ENCODE measurements at places on chromosomes 6 and 20.

DNA sequence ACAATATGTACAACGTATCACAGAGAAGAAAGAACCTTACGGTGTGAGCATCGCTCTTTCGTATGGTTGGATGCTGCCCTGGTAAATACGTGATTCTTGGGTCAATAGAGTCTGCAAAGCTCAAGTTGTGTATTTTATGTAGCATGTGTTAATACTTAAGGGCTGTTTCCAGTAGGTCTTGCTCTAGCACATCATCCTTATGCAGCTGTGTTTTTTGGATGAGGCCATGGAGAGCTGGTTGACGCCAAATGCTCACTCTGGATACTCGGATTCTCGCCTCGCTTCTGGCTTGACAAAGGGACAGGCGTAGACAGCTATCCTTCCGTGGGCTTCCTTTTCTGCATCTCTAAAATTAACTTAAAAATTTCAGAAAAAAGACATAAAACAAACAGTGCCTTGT, 38.9 kb downstream of the SNRNP48 start:
- DNase-seq, result no peak

- DNase-seq, result no peak
Measured at GRCh38 chr6:137652961-137653705, 158.9 kb upstream of the OLIG3 start.

DNA sequence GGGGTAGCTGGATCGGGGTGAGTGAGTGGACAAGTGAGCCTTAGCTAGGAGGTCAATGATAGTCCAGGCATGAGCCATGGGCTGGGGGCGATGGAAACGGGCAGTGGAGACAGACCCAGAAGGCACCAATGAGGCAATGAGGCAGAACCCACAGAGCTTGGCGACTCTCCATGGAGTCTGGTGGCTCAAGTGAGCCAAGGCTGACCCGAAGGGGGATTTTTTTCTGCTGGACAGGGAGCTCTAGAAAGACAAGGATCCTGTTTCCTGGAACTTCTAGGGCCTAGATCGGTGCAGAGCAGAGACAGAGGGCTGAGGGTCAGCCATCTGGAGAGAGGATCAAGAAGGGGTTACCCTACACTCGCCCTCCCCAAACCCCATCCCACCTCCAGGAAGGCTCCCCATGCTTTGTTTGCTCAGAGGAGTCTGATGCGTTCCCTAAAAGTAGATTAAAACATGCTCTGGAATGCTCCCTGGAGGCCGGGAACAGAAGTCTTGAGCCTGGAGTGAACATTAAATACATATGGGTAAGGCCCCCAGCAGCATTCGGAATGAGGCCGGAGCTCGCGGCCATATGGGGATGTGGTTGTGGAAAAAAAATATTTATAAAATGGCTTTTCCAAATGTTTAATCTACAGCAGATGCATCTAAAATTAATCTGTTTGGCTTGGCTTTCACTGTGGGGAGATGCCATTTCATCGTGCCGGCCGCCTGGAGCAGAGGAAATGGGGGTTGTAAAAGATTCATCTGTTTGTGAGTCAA, 237.8 kb upstream of the PMEPA1 start:
- peak; percentile 90 for DNase-seq

- no peak for DNase-seq
Measured at GRCh38 chr6:3194535-3195419, 32.7 kb downstream of the TUBB2B start.

- DNase-seq, result no peak
Measured at GRCh38 chr6:32668226-32668747, 1.8 kb upstream of the HLA-DQB1 start.

GRCh38 chr20:14375416-14375985, 38.1 kb upstream of the FLRT3 start:
- no peak for DNase-seq

- DNase-seq, result no peak
Measured at GRCh38 chr6:21612067-21612745, 18.7 kb downstream of the SOX4 start.

GRCh38 chr6:165664559-165665383, 1.7 kb upstream of the PDE10A start:
- no peak for DNase-seq

DNA sequence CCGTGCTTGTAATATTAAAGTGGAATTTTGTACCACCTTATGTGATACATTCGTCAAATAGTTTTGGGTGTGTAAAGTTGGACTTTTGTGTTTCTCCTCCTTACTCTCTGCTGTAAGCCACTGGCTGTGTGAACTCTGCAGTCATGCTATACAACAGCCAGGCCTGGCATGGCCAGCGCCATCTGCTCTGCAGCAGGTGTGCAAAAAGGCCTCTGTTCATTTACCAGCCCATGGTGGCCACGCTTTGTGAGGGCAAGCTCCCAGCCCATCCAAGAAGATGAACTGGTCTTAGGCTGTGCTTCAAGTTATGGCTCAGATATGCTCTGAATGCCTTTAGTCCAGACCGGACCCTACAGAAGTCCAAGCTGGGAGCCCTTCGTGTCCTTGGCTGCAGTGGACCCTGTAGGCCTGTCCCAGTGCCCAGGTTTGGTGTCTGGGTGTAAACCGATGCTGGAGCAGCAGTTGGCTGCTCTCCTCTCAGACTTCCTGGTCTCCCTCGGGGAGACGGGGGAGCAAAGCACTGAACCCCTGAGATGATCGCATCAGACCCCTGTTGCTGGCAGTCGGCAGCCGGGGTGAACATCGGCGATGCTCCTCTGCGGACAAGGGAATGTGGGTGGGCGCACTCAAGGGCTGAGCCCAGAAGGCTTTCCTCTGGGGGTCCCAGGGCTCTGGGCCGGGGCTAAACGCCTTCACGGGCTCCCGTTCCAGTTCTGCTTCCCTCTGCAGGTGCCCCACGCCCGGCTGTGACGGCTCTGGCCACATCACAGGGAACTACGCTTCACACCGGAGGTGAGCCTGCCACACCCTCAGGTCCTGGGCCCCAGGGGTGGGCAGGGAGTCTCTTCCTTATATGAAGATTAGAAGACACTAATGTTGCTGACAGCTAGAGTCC, 28.6 kb upstream of the PCMTD2 start:
- no peak for DNase-seq

DNA sequence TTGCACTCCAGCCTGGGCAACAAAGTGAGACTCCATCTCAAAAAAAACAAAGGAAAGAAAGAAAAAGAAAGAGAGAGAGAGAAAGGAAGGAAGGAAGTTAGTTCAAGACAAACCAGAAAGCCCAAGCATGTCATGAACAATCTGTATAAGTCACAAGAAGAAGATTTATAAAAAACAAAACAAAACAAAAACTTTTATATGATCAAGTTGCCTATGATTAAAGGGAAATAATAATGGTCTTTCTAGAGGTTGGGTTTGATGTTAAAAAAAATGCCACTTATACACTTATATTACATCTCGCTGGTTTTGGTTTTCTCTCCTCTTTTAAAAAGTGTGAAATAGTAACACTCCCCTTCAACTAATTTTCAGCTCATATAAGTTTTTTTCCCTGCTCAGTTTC, 146.2 kb upstream of the CARMIL1 start:
- no peak for DNase-seq

DNA sequence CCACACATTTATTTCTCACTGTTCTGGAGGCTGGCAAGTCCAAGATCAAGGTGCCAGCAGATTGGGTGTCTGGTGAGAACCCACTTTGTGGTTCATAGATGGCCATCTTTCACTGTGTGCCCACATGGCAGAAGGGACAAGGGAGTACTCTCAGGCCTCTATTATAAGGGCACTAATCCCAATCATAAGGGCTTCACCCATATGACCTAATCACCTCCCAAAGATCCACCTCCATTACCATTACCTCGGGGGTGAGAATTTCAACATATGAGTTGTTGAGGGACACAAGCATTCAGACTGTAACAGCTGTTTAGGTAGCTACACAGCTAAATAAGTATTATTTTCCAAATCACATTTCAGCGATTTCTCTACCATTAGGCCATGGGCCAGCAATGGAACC, 2.5 kb upstream of the PRND start:
- DNase-seq, result no peak

- DNase-seq, result no peak
Measured at GRCh38 chr20:35091816-35092523, 637 bp downstream of the TRPC4AP start.

GRCh38 chr6:45655745-45656476, 278.2 kb upstream of the SUPT3H start:
- peak; percentile 97 for DNase-seq

- no peak for DNase-seq
Measured at GRCh38 chr20:2750491-2751251, 49.8 kb downstream of the CPXM1 start.

DNA sequence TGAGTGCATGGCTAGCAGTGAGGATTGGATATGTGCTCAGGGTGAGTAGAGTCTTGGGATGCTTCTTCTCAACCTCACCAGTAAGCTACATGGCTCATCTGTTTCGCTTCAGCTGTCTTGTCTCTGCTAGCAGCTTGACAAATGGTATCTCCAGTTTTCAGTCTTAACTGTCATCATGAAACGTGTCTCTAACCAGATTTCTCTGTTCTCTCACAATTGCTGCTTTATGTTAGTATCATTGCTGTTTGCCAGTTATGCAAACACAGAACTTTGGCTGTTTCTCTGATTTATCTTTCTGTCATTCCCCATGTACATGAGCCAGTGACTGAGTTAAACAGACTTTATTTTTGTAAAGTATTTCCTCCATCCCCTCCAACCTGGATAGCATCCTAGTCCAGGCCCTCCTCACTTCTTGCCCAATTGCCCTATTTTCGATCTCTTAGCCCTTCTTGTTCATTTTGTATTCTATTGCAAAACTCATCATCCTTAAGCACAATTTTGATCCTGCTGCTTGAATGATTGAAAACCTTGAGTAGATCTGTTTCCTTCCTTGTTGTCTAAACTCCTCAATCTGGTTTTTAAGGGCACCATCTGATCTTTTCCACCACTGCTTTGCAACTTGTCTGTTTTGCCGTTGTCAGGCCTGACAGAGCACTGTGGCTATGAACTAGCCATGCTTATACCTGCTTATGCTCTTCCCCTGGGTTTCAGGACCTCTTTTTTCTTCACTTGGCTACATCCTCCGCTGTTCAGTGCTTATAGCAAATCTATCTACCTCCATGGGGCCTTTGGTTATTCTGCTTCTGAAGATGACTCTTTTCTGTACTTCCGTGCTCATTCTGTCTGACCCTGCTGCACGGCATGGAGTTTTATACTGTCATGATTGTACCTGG, 37.7 kb upstream of the ADIG start:
- no peak for DNase-seq

- no peak for DNase-seq
Measured at GRCh38 chr6:50698546-50698945, 14.8 kb upstream of the TFAP2D start.

DNA sequence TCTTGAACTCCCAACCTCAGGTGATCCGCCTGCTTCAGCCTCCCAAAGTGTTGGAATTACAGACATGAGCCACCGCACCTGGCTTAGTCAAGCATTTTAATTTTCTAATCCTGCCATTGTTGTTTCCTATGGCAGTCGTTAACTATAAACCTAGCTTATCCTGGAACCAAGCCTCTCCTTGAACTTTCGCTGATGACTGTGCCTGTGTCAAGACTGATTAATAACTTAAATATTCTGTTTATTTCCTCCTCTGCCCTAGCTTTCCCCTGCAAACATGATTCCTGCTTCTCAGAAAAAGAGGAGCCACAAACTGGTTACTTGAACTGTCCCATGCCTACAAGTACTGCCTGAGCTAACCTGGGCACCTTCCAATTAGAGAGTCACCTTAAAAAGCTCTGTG, 1.5 kb downstream of the VNN1 start:
- no peak for DNase-seq

DNA sequence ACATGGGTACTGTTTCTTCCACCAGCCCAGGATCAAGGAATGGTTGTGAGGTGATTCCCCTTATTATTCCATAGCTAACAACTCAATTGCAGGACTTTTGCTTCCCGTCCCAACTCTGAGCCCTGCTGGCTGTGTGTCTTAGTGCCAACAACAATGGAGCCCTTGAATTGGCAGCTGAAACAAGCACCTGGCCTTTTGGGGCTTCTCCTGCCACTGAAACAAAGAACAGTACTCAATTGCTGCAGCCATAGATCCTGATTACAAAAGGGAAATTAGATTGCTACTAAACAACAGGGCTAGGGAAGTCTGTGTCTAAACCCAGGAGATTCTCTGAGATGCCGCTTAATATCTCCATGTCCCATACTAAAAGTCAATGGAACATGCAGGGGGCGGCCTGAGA, 61.3 kb upstream of the CARMIL1 start:
- DNase-seq, result no peak

- DNase-seq, result no peak
Measured at GRCh38 chr6:124882579-124883393, 79.5 kb upstream of the RNF217 start.

DNA sequence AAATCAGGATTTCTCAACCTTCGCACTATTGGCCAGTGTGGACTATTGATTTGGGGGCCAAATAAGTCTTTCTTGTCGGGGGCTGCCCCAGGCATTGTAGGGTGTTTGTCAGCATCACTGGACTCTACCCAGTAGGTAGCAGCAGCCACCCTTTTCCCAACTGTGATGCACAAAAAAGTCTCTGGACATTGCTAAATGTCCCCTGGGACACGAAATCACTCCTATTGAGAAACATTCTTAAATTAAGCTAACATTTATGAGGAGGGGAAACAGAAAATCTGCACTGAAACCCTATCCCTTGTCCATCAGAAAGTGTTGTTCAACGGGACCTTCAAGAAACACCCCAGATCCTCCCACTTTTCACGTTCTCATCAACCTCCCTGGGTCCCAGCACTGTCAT, 54.2 kb downstream of the NFATC2 start:
- DNase-seq, result no peak

GRCh38 chr6:71138376-71138775, 150.2 kb upstream of the OGFRL1 start:
- no peak for DNase-seq

DNA sequence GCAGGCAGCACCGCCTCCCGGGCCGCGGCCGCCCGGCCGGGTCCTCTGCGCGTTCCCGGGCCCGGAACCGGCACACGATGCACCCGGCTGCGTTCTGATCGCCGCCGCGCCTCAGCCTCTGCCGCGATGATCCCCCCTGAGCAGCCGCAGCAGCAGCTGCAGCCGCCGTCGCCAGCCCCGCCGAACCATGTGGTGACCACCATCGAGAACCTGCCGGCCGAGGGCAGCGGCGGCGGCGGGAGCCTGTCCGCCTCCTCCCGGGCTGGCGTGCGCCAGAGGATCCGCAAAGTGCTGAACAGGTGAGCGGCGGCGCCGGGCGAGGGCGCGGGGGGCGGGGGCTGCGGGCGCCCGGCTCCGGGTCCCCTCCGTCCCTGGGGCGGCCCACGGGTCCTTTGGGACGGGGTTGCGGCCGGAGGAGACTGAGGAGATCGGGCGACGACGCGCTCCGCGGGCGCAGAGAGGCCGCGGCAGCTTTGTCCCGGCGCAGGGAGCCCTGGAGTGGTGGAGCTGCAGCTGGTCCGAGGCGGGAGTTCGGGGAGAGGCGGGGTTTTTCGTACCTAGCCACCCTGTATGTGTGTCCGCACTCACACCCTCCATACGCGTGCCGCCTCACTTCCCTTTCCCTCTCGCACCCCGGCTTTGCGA, 659 bp downstream of the SLC35F1 start:
- DNase-seq, result no peak

DNA sequence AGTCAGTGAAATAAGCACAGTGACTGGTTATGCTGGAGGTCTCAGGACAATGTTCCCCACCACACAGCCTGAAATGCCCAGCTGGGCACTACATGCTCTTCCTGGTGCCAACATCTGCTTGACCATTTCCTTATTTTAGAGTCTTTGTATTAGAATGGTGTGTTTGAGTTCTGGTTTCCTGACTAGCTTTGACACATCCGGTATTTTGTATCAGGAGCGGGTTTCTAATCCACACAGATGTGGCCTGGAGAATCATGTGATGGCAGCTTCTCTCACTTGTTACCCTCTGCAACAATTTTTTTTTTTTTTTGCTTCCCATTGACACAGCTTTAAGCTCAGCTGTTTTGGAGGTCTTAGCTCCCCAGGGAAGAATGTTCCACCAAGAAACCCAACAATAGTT, 164.5 kb upstream of the CST7 start:
- no peak for DNase-seq

GRCh38 chr20:18019068-18019467, 38.6 kb downstream of the OVOL2 start:
- DNase-seq, result no peak
